H7 (cell line): ENCODE measurements at places on chromosomes 2 and 18. TPM values are rescaled to one million over a fixed set of nuclear protein-coding genes. Genes with fewer than 3 reads are reported as not detected.

C2orf80 gene
- total RNA-seq: 0.76 TPM in 1 of 2 replicates, not detected in the other

DTYMK gene
- total RNA-seq: 64.1 and 78.2 TPM in 2 replicates

RAB17 gene
- total RNA-seq: 23.3 and 25.5 TPM in 2 replicates

DSG4 gene
- total RNA-seq: not detected in 2 replicates

CCDC141 gene
- total RNA-seq: 0.37 and 1.2 TPM in 2 replicates

GAD1 gene
- 19.3 and 25.8 TPM in 2 replicates for total RNA-seq

CAPN14 gene
- total RNA-seq: 0.11 and 0.17 TPM in 2 replicates

EIPR1 gene
- total RNA-seq: 52.6 and 60.4 TPM in 2 replicates

PTCD3 gene
- total RNA-seq: 163 and 283 TPM in 2 replicates

CCDC150 gene
- total RNA-seq: 18.4 and 27.7 TPM in 2 replicates

EFR3B gene
- total RNA-seq: 3.3 and 3.4 TPM in 2 replicates

FHL2 gene
- total RNA-seq: 20.0 and 20.4 TPM in 2 replicates

GLB1L gene
- total RNA-seq: 4.9 and 6.6 TPM in 2 replicates

CD207 gene
- total RNA-seq: not detected in 2 replicates

SIGLEC15 gene
- total RNA-seq: not detected in 2 replicates

ARL4C gene
- total RNA-seq: 3.4 and 3.6 TPM in 2 replicates
